ENCODE measurements at places on chromosomes 6 and 20.

DNA sequence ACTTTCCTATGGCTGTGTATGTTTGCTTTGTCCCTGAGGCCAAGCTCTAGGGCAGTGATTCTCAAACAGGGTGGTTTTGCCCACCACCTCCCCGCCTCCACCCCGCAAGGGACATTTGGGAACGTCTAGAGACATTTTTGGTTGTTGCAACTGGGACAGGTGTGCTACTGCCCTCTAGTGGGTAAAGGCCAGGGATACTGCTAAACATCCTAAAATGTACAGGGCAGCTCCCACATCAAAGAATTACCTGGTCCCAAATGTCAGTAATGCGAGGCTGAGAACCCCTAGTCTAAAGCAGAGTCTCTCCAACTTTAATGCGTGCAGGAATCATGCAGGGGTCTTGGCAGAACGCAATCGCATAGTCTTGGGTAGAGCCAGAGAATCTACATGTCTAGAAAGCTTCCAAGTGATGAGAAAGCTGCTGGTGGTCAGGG, 5.1 kb downstream of the KCNS1 start:
- DNase-seq, result peak; percentile 69

- peak; percentile 13 for DNase-seq
Measured at GRCh38 chr6:106448000-106448426, 87.5 kb downstream of the CRYBG1 start.

GRCh38 chr6:140039364-140039763, 664.9 kb upstream of the CITED2 start:
- no peak for DNase-seq

- DNase-seq, result no peak
Measured at GRCh38 chr6:94559829-94560537, 1017.4 kb upstream of the MANEA start.

GRCh38 chr6:25042036-25042521, 106.3 kb upstream of the RIPOR2 start:
- DNase-seq, result no peak
